ENCODE measurements at places on chromosomes 12 and 14.

- DNase-seq, result no peak
These were observed 7.0 kb downstream of the ITGB7 start for GRCh38 chr12:53200107-53200457.

DNA sequence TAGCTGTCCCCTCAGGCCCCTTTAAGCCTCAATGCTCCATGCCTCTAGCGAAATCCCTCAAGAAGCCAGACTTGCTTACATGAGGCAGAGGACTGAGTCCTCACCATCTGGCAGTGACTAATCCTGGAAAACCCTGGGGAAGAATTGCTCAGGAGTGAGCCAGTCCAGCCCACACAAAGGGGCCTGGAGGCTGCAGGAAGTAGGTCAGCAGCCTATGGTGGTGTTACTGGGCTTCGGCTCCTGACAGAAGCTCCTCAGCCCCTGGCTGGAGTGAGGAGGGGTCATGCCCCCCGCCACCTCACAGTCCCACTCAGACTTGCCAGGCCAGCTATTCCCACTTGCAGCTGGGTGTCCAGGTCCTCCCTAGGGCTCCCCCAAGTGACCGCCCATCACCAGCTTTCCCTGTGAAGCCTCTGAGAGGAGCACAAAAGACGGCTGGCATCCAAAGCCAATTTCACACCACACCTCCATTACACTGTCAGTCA, 250.5 kb downstream of the DPF3 start:
- no peak for DNase-seq

DNA sequence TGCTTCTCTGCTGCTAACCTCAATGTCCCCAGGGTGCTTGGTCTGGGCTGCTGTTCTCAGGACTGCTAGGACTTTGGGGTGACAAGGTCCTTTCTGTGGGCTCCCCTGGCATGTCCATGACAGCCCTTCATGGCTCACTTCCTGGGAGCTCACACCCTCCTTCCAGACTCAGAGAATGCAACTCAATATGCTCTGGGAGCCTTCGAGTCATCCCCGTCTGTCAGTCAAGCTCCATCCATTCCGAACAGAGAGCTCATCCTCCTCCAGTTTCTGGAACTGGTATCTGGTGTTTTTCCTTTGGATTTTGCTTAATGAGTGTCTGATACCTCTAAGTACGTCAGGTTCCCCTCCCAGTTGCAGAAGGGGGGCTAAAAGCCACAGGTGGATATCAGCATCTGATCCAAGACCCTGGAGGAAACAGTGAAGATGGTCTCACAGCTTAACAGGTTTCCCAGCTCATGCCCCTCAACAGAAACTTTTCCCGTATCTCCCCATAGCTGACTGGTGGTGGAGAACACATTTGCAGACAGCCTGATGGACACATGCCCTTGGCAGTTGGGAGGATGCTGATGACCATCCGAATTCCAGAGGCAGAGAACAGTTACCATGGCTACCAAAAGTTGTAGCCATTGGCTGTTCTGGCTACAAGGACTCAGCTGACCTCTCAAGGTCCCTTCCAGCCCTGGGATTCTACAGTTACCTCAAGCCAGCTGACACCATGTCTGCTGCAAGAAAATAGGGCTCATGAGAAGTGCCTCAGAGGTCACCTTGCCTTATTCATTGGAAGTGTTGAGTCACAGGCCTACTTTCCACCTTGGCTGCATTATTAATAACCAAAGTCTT, 9.5 kb upstream of the RAB35 start:
- DNase-seq, result peak; percentile 31

GRCh38 chr12:21823581-21823980, 49.1 kb upstream of the KCNJ8 start:
- no peak for DNase-seq

DNA sequence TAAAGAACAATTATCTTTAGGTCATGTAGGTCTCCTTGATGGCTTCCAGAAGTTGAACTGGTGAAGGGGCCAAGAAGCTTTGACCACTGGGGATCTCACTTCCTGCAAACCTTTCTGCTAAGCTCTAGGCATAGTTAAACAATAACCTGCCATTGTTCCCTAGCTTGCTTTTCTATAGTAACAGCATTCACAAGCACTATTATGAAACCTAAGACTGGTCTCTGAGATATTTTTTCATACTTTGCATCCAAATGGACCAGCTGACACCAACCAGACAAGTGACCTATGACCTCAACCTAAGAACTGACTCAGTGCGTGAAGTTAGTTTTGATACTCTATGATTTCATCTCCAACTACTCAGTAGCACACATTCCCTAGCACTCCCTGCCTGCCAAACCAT, 129.1 kb downstream of the PTPRB start:
- no peak for DNase-seq

- peak; percentile 51 for DNase-seq
These were observed 9.5 kb upstream of the CSAD start for GRCh38 chr12:53190108-53190729.

All from stimulated activated CD4-positive, alpha-beta T cell treated with anti-CD3 and anti-CD28 coated beads, Interleukin-4, amount 100 ng/mL, for 24 hours (primary cell).